ENCODE measurements at places on chromosomes 4 and X.

- DNase-seq = peak; percentile 48
Measured at GRCh38 chr4:70885174-70885573, 17.0 kb upstream of the MOB1B start.

GRCh38 chr4:178814908-178815307 lies 1372.7 kb upstream of the AGA start:
- no peak for DNase-seq

GRCh38 chr4:177855507-177856197 lies 413.4 kb upstream of the AGA start:
- DNase-seq = no peak

DNA sequence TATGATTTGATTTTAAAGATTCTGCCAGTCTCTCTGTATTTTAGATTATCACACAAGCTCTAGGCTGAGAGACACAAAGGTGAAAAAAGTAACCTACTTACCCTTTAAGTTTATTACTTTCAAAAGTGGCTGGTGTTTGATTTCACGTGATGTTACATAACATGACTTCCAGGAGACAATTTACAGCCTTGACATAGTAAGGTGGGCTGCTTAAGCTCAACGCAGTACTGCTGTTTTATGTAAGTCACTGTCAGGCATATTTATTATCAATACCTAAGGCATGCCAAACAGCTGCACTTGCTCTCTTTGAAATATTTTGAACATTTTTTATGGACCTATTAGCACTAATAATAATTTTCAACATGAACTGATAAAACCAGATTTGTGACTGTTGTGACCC lies 451.5 kb upstream of the FAM241A start:
- DNase-seq = no peak

GRCh38 chrX:130975947-130976346 lies 72.9 kb upstream of the ENOX2 start:
- peak; percentile 60 for DNase-seq

- no peak for DNase-seq
Measured at GRCh38 chr4:118918388-118918787, 29.7 kb downstream of the SYNPO2 start.

GRCh38 chrX:15056044-15056443 lies 182.8 kb downstream of the MOSPD2 start:
- no peak for DNase-seq

DNA sequence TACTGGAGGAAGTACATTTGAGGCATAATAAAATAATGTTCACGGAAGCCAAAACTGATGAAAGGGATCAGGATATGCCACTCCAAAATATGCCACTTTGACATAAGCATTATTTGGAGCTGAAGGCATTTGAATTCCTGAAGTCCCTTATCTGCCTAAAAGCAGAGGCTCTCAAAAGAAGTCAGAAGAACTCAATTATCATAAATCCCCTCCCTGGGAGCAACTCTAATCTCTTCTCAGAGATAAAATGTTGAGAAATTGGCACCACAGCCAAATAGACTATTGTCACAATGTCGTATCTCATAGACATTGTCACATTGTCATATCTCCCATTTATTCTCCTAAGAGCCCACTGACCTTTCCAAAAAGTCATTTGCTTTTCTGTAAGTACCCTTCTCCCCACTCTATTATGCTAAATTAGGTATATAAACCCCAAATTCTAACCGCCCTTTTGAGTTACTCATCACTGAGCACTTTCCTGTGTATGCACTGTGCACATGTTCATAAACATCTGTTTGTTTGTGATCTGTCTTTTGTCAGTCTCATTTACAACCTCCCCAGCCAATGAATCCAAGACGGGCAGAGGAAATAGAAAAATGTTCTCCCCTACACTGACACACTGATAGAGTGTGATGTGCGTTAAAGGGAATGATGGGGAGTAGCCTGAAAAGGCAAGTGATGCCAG lies 78.5 kb upstream of the NAF1 start:
- no peak for DNase-seq

DNA sequence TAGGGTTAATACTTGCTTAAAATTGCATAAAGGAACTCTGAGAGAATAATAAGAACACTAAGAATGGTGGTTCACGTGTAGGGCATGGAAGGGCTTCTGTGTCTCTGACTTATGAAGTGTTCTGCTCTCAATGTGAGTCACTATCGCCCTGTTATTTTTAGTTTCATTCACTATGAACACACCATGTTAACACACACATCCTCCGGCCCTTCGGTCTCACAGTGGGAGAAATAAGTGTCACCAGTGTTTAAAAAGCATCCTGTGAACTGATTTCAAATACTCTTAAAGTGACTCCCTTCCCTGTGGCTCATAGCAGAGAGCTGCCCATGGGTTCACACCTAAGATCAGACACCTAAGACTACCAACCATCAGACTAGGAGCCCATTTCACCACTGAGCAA lies 33.8 kb upstream of the FGFBP2 start:
- DNase-seq = no peak

DNA sequence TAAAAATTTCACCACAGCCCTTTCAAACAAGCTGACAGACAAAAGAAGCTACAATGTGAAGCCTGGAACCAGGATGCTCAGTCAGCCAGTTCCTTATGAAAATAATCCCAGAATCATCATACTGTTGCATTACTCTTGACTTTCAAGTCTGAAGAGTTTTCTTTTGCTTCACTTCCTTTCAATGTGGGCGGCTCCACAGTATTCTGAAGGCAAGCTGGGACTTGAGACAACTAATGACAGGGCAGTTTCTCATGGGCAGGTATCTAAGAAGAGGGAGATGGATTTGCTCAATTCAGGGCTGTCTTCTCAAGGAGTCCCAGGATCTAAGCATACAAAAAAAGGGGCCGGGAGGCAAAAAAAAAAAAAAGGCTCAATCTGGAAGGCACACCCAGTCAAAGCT lies 173.4 kb downstream of the PAPSS1 start:
- DNase-seq = no peak

GRCh38 chr4:110705440-110705782 lies 82.5 kb upstream of the PITX2 start:
- DNase-seq = no peak

DNA sequence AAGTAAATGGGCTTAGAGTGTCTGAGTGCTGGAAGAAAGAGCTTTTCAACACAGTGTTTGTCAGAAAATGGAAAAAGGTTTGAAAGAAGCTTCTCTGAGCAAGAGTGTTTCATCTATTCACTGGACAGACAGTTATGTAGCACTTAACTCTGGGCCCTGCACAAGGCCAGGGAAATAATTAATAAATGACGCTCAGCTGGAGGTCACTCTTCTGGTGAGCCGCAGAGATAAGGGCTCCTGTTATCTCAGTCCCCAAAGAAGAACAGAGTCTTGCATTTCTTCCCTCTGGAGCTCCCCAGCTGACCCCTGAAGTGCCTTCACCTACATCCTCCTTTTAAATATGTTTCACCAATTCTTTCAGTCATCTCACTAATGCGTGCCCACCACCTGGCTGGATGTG lies 90.4 kb downstream of the SLC16A2 start:
- no peak for DNase-seq
